ENCODE measurements at places on chromosomes 7 and 10.

DNA sequence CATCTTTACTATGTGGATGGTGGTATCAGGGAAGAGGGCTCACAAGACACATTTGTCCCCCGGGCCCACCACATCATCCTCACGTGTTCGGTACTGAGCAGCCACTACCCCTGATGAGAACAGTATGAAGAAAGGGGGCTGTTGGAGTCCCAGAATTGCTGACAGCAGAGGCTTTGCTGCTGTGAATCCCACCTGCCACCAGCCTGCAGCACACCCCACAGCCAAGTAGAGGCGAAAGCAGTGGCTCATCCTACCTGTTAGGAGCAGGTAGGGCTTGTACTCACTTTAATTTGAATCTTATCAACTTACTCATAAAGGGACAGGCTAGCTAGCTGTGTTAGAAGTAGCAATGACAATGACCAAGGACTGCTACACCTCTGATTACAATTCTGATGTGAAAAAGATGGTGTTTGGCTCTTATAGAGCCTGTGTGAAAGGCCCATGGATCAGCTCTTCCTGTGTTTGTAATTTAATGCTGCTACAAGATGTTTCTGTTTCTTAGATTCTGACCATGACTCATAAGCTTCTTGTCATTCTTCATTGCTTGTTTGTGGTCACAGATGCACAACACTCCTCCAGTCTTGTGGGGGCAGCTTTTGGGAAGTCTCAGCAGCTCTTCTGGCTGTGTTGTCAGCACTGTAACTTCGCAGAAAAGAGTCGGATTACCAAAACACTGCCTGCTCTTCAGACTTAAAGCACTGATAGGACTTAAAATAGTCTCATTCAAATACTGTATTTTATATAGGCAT, 9.1 kb upstream of the CSGALNACT2 start:
- no peak for DNase-seq

GRCh38 chr10:92110039-92110794, 180.7 kb downstream of the CPEB3 start:
- no peak for DNase-seq

DNA sequence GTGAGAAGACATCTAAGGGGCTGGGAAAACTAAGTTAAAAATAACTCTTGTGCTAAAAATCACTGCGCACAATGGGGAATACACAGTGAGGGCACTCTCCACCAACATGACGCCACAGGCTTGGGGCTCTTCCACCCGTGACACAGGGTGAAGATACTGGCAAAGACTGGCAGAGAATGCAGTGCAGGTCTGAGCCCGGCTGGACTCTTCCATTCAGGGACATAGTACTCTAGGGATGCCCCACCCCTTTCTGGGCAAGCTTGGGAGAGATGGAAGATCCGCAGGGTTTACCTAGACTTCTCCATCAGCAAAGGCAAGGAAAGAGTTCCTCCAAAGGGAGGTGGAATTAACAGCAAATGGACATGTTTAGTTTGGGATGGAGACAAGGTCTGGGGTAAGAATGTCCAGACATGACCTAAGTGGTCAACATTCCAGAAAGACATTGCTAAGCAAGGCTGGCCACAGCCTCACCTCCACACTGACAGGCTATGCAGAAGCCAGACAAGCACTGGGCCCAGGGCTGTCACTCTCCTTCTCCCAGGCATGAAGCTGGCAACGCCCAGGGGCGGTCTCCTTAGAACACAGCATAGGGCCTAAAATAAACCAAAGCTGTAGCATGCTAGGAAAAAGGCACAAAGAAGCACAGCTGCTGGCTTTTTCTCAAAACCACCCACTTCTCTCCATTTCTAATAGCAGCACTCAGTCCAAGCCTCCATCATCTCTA, 28.1 kb downstream of the XPNPEP1 start:
- no peak for DNase-seq

GRCh38 chr10:122049076-122049475, 60.1 kb downstream of the TACC2 start:
- no peak for DNase-seq

GRCh38 chr7:76351372-76351771, 7.4 kb downstream of the YWHAG start:
- DNase-seq: no peak

DNA sequence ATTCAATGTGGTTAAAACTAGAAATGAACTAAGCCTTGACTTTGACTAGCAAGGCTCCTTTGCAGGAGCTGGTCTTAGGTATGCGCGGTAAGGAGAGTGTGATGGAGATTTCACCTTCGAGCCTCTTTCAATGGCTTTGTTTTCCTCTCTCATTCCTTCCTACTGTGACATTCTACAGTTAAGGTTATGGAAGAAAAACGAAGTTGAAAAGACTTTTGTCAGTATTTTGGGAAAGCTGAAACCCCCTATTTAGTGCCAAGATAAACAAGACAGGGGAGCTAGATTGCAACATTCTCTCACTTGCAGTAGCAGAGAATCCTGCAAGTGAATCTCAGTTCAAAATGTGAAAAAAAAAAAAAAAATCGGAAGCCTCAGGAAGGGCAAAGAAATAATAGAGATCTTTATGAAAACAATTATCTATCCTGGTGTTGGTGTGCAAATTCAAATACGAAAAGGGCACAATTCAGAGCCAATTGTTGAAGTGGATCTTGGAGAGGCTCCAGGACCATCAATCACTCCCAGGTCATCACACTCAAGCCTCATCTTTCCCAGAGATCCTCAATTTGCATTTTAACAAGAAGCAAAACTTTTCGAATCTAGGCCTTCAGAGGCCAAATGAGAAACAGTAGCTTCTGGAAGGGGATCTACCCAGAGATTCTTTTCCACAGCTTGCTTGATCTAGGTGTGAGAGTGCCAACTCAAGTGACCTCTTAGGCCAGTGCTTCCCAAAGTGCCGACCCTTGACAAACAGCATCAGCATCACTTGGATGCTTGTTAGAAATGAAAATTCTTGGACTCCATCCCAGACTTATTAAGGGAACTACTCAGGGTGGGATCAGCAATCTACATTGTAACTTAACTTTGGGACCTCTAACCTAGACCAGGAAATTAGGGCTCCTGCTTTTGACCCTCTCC, 163.8 kb downstream of the INHBA start:
- no peak for DNase-seq

- DNase-seq: no peak
Measured at GRCh38 chr10:15879058-15879457, 18.8 kb upstream of the MINDY3 start.

GRCh38 chr7:128939075-128939860, 1.5 kb downstream of the IRF5 start:
- DNase-seq: no peak

DNA sequence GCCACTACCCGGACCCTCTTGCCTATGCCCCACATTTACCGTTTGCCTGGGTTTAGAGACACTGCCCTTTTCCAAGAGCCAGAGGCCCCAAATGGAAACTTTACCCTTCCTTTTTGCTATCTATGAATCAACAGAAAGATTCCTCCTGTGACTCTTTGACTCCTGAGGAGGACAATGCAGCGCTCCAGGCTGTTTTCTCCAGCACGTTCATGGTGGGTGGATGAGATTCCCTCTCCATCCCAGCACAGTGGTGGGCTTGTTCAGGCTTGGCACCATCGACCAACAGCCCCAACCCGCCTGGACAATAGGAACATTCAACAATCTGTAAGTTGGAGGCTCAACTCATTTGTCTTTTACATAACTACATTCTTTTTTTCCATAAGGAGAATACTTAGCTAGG, 55.9 kb downstream of the DLD start:
- no peak for DNase-seq
